AG04449 (cell line): ENCODE measurements at places on chromosomes 1 and 21.

GRCh38 chr1:32949519-32949918 lies 15.1 kb downstream of the RNF19B start:
- no peak for DNase-seq

DNA sequence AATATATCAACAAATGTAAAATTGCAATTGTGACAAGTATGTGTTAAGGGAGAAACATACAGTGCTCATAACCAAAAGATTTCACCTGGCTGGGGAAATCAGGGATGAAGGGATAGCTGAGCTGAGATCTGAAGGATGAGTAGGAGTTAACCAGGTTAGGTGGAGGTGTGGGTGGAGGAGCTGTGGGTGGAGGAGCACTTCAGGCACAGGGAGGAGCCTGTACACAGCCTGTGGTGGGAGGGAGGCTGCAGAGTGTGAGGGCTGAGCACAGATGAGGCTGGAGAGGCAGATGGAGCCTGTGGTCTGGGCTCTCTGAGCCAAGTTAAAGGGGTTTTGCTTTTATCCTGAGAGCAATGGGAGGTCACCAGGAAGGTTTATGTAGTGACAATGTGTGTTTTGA lies 111.9 kb downstream of the XCL2 start:
- no peak for DNase-seq

GRCh38 chr1:6170742-6171201 lies 9.3 kb downstream of the CHD5 start:
- DNase-seq = no peak

GRCh38 chr1:237566581-237566980 lies 324.1 kb downstream of the ZP4 start:
- no peak for DNase-seq

- no peak for DNase-seq
These were observed 2.2 kb upstream of the LYPD8 start for GRCh38 chr1:248757784-248758195.

GRCh38 chr1:21149855-21150432 lies 26.8 kb downstream of the EIF4G3 start:
- peak; percentile 94 for DNase-seq

DNA sequence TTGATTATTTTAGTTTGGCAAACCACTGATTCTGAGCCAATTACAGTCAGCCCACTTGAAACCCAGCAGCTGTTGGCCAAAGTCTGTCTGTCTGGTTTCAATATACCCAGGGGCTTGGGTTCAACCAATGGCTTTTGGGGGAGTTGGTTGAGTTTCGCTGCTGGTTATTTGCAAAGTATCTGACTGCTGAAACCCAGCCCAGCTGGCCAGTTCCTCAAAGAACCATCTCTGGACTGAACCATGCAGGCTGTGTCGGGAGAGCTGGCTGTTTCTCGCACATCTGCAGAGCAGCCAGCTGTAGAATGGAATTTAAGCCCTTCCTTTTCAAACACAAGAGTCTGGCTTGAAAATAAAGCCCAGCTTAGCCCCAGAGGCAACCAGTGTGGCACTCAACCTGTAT lies 66.0 kb upstream of the PAX7 start:
- no peak for DNase-seq

DNA sequence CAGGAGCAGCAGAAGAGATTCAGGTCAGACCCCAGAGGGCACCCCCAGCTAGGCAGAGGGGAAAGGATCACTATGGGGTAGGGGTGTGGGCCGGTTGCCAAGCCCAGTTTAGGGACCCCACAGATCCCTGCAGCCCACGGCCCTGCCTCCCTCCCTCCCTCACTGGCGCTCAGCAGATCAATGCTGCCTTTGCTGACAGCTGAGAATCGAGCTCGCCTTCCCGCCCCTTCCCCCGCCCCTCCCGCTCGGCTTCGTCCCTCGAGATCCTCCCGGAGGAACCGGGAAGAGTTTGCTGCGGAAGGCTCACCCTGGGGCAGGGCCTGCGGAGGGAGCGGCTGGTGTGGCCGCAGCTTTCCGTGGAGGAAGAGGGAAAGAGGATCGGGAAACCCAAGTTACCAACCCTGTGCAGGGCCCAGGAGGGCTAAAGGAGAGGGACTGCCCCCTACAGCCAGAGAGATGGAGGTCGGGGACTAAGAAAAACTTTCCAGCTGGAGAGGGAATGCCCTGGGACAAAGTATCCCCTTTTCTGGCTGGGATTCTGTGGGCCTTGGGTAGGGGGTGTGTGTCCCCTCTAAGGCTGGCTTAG lies 1.1 kb upstream of the KCNQ4 start:
- DNase-seq = no peak

GRCh38 chr21:39612233-39613040 lies at the start of gene B3GALT5:
Gene B3GALT5 (plus strand): TSS chr21:39612940. CDS start chr21:39660560, 47,620 bp downstream.
- DNase-seq = no peak

DNA sequence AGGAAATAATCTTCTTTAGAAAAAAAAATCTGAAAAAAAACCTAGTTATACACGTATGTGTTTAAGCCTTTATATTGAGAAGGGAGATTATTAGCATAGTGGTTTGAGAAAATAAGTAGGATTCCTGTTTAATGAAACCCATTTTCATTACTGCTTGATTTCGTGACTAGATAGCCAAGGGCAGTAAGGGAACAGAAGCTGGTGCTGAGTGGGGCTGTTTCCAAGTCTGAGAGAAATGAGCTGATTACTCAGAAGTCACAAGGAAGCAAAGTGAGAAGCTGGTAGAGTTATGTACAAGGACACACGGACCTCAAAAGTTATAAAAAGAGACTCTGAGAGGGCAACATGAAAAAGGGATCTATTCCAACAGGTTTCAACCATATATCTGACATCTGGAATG lies 256.5 kb downstream of the TTLL7 start:
- no peak for DNase-seq

GRCh38 chr21:41536076-41536826 lies 28.3 kb upstream of the TMPRSS2 start:
- no peak for DNase-seq

DNA sequence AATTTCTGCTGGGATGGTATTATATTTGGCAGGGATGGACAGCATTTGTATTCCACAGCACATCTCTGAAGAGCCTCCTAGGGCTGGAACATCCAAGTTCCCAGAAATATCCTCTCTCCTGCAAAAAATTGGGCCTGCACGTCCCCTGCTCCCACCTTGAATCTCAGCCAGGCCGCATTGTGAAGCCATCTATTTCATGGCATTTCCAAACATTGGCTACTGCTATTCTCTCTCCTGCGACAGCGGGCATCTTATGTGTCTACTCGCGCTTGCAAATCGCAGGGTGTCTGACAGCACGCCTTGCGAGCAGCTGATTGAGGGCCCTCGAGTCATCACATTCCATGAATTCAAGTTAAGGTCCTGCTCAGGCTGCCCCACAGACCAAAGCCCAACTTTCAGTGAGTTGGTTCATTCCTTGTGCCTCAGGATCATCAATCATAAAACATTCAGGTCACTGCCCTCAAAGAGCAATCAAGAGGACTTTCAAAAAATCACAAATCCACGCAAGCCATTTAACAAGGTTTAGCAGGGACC lies 15.8 kb downstream of the RGS8 start:
- DNase-seq = no peak

- DNase-seq = peak; percentile 99
These were observed 64.3 kb downstream of the OPTC start for GRCh38 chr1:203558064-203558760.

DNA sequence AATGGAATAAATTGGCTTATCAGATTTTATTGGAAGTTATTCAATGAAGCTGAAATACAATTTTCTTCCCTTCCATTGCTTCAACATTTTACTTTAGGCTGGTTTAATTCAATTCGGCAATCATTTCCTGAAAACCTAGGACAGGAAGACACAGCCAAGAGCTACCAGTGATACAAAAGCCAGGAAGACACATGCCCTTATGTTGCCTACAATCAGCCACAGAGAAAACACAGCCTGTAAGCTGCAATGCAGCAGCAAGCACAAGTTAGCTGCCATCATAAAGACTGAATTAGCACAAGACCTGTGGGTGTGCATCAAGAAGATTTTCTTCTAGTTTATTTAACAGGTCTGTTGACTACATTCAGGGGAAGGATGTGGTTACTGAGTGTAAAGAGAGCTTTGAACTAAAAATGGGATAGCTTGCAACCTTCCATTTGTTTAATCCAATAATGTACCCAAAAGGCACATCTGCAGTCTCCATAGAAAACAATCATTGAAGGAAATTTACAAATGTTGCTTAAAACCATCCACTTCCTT lies 193.8 kb downstream of the KCNH1 start:
- DNase-seq = no peak

DNA sequence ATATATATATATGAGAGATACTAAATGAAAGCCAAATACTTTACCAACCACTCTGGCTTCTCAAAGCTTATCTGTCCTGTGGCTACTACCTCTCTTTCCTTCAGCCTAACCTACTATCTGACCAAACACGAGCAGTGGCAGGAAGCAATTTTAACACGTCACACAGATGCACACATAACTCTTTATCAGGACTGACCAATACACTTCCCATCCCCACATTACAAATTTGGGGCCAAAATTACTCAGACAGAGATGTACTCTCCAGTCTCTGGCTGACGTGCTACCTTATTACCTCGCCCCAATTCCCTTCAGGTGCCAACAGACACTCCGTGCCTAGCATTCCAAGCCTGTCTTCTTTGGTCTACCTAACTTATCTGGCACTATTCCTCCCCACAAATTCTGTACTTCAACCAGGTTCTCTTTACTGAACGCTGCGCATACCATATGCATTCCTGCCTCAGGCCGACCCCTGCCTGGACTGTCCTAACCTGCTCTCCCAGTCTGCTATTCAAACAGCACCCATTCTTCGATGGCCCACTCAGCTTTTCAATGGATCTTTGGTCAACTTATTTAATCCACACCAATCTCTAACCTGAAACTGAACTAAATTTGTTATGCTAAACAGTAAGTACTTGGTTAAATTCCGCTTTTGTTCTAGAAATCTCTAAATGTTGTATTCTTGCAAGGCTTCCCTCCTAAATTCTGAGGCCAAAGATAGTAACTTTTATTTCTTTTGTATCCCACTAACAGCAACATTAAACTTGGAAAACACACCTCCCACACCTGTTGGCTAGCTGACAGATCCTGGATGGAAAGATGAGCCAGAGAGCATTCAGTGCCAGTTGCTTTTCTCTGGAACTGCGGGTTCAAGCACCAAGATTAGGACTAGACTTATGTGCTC lies 27.9 kb downstream of the RERE start:
- DNase-seq = no peak

- no peak for DNase-seq
These were observed 29.6 kb downstream of the CXADR start for GRCh38 chr21:17542371-17543011.

- no peak for DNase-seq
These were observed 54.0 kb upstream of the BOLA1 start for GRCh38 chr1:149845416-149845815.

DNA sequence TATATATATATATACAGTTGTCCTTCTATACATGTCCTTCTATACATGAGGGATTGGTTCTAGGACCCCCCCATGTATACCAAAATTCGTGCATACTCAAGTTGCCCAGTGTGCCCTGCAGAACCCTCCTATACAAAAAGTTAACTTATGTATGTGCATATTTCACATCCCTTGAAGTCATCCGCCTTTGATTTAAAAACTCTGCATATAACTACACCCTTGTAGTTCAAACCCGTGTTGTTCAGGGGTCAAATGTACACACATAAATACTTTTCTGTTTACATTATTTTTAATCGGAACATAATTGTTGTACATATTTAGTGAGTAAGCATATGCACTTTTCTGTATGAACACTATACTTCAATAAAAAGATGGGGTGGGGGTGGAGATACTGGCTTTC lies 7.7 kb upstream of the ABL2 start:
- DNase-seq = no peak

DNA sequence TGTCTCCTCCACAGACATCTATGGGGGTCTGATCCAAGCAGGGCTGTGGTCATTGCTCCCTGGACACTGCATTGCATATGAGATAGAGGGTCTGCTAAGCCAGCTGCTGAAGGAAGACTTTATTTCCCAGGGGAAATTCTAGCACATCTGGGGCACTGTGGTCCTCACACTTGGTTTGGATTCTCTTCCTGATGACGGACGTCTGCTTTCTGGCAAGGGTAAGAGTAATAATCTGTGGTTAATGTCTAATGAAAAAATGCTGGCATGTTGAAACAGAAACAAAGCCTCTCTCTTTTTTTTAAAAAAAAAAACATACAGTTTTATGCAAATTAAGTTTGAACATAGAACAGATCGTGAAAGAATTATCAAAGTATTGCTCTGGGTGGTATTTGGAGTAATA lies 553.9 kb downstream of the DPYD start:
- no peak for DNase-seq

DNA sequence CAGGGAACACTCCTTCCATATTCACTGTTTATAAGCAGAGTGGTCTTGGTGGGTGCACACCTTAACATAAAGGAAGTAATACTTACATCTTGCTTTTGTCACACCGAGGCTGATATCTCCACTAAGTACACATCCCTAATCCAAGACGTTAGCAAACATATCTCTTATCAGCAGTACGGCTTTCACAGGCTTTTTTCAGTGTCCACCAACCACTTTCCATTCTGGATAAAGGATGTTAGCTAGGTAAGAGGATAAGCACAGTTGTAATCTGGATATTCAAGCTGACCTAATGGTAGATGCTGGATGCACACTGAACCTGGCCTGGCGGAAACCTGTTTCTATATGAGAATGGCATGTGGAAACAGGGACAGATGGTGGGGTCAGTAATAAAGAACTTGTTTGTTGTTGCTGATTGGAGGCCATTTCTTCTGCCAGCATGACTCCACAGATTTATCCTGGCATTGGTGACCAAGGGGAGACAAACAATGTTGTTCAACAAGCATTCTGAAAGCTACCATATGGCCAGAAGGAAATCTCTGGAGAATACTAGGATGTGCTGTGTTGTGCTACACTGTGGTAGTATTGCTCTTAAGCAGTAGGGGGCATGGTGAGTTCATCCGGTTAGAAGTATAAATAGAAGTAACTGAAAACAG lies 416.4 kb downstream of the PTBP2 start:
- DNase-seq = peak; percentile 37

DNA sequence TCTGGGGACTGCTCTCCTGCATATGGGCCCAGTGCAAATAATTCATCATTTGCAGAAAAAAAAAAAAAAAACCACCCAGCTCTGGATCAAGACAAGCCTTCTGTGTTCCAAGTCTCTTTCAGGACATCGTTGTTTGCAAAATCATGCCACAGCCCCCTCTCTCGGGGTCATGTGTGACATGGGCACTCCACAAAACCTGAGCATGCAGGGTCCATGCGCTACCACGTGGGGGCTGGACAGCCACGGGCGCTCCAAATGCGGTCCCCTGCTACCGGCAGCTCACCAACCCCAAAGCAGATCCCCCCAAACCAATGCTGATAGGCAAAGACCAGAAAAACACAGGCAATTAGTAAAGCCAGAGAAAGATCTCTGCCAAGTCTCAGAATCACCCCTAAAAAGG lies 17.6 kb downstream of the NPHP4 start:
- DNase-seq = no peak

DNA sequence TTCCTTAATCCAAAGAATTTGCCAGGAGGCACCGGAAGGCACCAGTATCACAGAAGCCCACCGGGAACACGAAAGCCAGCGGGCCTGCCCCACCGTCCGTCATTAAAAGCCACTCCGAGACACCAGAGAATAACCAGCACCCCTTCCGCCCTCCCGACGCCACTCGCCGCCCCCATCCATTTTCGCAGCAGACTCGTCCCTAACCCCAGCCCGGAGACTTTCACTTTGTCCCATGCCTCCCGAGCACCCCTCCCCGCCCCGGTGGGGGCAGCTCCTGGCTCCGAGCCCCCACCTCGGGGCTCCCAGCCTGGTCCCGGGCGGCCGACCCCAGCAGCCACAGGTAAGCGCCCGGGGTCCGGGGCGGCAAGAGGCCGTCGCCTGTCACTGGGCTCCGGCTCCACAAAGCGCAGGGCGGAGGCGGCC lies 105.4 kb downstream of the SLC45A1 start:
- no peak for DNase-seq
